ENCODE measurements at places on chromosomes 7 and 10.

DNA sequence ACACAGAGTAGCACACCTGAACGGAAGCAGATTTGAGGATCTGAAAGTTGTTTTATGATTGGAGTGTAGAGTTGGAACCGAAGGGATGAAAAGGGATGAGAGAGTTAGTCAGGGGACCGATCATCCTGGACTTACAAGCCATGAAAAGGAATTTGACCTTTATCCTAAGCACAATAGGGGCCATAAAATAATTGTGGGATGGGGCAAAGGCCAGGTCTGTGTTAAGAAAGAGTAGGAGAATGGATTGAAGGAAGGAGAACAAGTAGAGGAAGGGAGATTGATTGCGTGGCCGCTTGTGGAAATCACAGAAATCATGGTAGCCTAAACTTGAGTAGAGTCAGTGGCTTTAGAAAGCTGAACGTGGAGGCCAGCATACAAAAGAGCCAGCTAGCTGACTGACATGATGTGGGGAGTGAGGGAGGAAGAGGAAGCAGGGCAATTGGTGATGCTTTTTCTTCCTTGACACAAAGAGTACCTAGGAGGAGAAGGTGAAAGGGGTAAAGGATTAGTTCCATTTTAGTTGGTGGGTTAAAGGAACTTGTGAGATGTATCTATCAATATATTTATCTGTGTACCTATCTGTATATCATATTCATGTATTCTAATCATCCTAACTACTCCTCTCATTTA is 67.1 kb upstream of the RPA3 start:
- no peak for DNase-seq

DNA sequence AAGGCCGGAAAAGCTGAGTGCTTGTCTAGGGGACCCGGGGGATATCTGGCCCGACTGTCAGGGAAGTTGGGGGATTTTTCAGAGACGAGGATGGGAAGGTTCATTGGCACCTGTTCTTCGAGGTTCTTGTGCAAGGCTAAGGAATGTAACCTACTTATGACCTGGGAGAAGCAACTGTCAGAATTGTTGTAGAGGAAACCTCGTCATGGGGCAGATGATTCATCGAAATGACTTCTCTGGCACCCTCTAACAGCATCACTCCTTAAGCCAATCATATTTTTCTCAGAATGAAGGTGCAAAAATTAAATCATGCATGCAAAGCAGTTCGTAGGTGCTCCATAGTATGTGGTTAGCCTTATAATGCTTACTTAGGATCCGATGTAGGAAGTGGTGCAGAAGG is 58.6 kb downstream of the PLXDC2 start:
- no peak for DNase-seq

- DNase-seq, result no peak
Observed at GRCh38 chr7:101824440-101824839, 7.0 kb downstream of the CUX1 start.

DNA sequence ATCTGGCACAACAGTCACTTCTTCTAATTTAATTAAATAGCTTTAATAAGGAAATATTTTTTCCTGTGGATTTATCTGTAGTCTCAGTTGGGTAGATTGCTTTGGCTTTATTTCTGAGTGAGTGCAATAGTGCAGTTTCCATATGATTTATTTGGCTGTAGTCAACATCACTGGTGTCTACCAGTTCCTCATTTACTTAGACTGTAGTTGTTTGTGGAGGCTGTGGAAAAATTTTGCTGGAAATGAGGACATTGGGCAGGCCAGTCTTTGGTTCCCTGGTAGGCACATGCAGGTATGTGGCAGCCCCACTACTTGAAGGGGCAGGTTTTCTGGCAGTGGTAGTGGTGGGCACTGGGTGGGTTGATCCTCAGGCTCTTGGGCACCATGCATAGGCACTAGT is 15.5 kb downstream of the TAS2R40 start:
- no peak for DNase-seq

GRCh38 chr10:82866424-82867020 is 991.5 kb downstream of the NRG3 start:
- DNase-seq, result no peak

GRCh38 chr7:29193316-29194205 is 1.0 kb upstream of the CHN2 start:
- DNase-seq, result no peak

GRCh38 chr7:128872394-128872824 is 9.8 kb downstream of the ATP6V1F start:
- DNase-seq, result no peak

DNA sequence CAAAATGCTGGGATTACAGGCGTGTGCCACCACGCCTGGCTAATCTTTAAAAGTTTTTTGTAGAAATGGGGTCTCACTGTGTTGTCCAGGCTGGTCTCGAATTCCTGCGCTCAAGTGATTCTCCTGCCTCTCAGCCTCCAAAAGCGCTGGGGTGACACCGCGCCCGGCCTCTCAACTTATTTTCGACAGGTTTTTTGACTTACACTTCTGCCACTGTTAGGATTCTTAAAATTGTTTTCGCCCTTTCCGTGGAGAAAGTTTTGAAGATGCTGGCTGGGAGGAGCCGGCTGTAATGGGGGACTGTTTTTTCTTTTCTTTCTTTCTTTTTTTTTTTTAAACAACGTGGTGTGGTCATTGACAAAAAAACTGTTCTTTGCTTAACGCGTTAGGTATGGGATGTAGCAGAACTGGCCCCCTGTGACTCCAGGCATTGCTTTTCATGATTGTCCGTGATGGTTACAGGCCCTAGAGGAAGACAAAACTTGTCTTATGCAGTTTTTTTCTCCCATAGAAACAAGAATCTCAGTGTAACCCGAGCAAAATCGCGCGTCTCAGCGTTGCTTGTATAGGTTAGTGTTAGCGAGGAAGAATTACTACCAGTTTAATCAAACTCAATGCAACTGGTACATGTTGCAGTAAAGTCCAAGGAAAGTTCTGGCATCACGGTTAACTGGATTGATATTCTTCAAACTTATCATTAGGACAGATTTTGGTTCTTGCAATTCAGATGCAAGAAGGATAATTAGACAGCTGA is 72.2 kb downstream of the DAGLB start:
- peak; percentile 25 for DNase-seq

- DNase-seq, result no peak
Observed at GRCh38 chr7:46033592-46033991, 112.5 kb upstream of the IGFBP3 start.

GRCh38 chr7:87100326-87100725 is 40.9 kb upstream of the ELAPOR2 start:
- no peak for DNase-seq

GRCh38 chr7:55140941-55141278 is 122.1 kb downstream of the EGFR start:
- no peak for DNase-seq

DNA sequence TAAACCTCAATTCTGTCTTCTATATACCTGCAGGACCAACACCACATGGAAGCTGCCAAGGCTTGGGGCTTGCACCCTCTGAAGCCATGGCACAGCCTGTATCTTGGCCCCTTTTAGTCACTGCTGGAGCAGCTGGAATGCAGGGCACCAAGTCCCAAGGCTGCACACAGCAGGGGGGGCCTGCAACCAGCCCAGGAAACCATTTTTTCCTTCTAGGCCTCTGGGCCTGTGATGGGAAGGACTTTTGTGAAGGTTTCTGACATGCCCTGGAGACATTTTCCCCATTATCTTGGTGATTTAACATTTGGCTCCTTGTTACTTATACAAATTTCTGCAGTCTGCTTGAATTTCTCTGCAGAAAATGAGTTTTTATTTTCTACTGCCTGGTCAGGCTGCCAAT is 123.2 kb upstream of the PCGF5 start:
- no peak for DNase-seq

- no peak for DNase-seq
Observed at GRCh38 chr7:327991-328702, 38.2 kb downstream of the FOXL3 start.

DNA sequence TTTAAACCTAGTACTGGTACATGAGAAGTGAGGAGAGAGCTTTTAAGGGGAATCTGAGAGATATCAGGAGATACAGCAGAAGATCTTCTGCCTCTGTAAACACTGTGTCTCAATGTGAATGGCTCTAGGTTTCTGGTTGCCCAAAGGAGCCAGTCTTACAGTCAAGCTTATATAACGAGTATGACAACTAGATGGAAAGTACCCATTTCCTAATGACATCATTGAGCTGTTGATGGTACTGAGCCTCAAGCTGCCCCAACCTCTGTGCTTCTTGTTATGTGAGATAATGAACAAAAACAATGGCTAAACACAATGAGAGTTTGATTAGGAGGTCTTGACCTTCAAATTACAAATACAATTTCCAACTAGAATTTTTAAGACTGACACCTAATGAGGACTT is 451.5 kb downstream of the SORCS1 start:
- DNase-seq, result no peak

DNA sequence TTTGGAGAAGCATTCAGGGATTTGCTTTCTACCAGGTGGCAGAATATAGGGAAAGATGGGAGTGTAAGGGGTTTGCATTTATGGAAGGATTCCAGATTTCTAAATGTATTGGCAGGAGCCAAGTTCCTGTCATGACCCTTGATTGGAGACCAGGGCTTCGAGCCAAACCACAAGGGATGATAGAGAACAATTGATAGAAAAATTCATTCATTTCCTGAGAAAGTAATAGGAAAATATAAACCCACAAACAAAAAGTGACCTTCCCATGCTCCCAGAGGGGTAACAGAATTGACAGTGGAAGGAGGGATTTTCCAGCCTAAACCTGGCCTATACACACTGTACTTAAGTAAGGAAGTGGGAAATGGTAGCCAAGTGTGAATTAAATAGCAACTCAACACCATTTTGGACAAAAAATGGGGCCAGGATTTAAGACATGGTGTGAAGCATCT is 22.4 kb upstream of the IFIT2 start:
- no peak for DNase-seq

DNA sequence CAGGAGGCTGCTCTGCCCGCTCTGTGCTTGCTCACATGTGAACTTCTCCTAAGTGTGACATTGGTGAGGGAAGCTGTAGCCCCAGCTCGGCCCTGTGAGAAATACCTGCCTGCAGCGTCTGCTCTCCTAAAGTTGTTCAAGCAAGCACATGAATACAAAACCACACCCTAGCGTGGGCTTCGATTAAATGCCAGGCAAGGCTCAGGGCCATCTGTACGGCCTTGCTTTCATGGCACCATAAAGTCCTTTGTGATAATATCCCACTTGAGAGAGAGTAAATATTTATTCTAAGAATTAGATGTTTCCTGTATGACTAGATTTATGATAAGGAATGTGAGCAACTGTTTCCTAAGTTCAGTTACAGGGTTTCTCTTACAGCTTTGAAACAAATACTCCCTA is 262.8 kb upstream of the KLF14 start:
- peak; percentile 56 for DNase-seq

- no peak for DNase-seq
Observed at GRCh38 chr7:32762925-32763293, 128.7 kb downstream of the KBTBD2 start.

GRCh38 chr10:94129393-94130130 is 135.8 kb downstream of the PLCE1 start:
- no peak for DNase-seq

DNA sequence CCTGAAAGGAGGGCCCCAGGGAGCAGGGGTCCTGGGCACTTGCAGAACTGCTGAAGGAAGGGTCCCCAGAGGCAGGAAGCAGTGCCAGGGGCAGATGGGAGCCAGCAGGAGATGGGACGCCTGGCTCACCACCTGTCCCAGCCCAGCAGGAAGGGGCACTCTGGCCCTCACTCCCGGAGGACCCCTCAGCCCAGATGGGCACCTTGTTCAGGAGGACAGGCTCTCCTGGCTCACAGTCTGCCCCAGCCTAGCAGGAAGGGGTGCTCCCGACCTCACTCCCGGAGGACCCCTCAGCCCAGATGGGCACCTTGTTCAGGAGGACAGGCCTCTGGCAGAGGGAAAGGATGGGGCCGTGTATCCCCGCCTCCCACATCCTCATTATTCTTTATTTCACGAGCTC is 331.4 kb upstream of the SHH start:
- DNase-seq, result no peak

GRCh38 chr10:102675666-102676533 is 31.6 kb downstream of the TRIM8 start:
- DNase-seq, result no peak

DNA sequence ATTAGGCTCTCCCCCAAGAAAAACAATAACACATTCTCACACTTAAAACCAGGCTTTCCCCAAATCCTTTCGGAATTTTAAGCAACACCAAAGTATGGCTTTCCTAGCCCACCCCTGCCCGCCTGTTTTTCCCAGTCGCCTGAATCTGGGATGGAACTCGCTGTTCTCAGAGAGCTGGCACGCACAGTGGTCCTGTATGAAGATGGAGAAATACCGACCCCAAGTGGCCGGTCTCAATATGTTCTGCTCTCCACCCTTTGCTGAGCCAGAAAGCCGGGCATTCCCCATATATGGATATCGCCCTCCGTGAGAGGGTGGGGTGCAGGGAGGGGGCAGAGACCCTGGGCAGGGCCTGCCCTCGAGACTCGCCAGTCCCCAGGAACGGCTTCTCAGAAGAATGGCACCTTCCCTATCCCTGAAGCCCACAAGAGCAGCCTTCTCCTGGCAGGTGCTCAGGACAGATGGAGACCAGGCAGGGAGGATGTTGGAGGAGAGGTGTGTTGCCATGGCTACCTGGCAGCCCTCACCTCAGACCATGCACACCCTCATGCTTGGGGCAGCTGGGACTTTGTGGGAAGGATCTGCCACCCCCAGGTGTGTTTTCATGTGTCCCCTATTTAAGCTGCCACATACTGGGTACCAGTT is 3.4 kb downstream of the TACR2 start:
- no peak for DNase-seq

DNA sequence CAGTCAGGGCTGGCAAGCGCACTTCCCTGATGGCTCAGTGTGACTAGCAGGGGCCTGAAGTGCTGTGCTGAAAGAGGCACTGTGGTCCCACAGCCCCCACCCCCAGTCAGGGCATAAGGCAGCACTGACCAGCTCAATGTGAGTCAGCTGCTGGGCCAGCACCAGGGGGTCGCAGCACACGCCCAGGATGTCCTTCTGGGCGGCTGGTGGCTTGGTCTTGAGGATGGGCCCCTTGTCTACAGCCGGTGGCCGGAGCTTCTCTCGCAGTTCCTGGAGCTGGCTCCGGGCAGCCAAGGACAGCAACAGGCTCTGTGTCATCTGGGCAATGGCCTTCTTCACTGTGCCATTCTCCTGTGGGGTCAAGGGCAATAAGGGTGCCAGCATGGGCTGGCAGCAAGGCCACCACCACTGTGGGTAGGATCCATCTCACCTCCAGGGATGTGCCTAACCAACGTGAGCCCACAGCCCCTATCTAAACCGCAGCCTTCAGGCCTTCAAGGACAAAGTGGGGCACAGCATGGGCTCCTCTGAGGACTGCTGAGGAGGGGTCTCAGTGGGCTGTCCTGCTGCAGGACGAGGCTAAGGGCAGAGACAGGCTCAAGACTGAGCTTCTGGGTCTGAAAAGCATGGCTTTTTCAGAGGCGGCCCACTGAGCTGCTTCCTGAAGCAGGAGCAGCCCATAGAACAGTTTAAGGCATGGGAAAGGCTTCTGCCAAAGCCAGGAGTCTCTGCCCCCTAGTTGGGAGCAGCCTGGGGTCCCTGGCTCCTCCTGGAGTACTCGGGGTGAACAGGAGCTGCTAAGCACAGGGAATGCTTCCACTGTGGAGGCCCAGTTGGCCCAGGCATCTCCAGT is 62.5 kb downstream of the CSGALNACT2 start:
- no peak for DNase-seq
